ENCODE measurements at places on chromosomes 13 and 19.

GRCh38 chr13:114225610-114226009 lies 9.1 kb upstream of the CDC16 start:
- H3K4me1 ChIP-seq, result peaks cover 6% of the 10 kb centered on the region
- H3K4me3 ChIP-seq, result no peak overlapping the region
- no peak for DNase-seq

DNA sequence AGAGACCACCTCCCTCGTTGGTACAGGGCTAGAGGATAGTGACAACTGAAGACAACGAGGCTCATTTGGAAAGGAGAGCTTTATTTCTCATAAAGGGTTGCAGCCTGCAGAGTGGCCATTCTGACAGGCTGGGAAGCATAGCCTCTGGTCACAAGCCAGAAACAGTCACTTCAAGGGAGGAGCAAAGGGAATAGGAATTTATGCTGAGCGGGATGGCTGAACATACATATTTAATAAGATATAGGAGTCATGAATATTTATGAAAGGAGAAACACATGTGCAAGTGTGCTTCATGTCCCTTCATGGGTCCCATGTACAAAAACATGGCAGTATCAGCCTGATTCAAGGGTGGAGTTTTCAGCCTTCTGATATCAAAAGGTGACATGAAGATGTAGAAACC lies 27.1 kb upstream of the URI1 start:
- H3K27me3 ChIP-seq, result no peaks in the 10 kb centered on the region
- no peak overlapping the region for H3K27ac ChIP-seq
- no peaks in the 10 kb centered on the region for H3K4me1 ChIP-seq
- no peak overlapping the region for H3K4me3 ChIP-seq

GRCh38 chr13:97654236-97654635 lies 220.3 kb downstream of the RAP2A start:
- H3K4me3 ChIP-seq, result no peak overlapping the region
- no peaks in the 10 kb centered on the region for H3K27me3 ChIP-seq
- no peaks in the 10 kb centered on the region for H3K36me3 ChIP-seq
- H3K27ac ChIP-seq, result no peak overlapping the region
- DNase-seq, result no peak
- no peaks in the 10 kb centered on the region for H3K4me1 ChIP-seq

GRCh38 chr19:41263042-41263849 lies 926 bp upstream of the HNRNPUL1 start:
- peak overlapping the region; percentile 53 for H3K4me3 ChIP-seq
- peak overlapping the region; percentile 98 for H3K27ac ChIP-seq
- peaks cover 25% of the 10 kb centered on the region for H3K36me3 ChIP-seq

GRCh38 chr13:37361608-37362007 lies 237.0 kb downstream of the POSTN start:
- no peaks in the 10 kb centered on the region for H3K27me3 ChIP-seq
- no peak for DNase-seq
- H3K4me1 ChIP-seq, result no peaks in the 10 kb centered on the region
- H3K36me3 ChIP-seq, result no peaks in the 10 kb centered on the region
- H3K27ac ChIP-seq, result no peak overlapping the region

- no peaks in the 10 kb centered on the region for H3K36me3 ChIP-seq
- H3K27ac ChIP-seq, result no peak overlapping the region
- H3K27me3 ChIP-seq, result no peaks in the 10 kb centered on the region
- DNase-seq, result no peak
Measured at GRCh38 chr13:67651908-67652465, 421.9 kb upstream of the PCDH9 start.

- no peaks in the 10 kb centered on the region for H3K4me1 ChIP-seq
- no peak for DNase-seq
- no peak overlapping the region for H3K4me3 ChIP-seq
- no peaks in the 10 kb centered on the region for H3K36me3 ChIP-seq
Measured at GRCh38 chr13:93318534-93319254, 92.1 kb downstream of the GPC6 start.

- DNase-seq, result no peak
- H3K27ac ChIP-seq, result no peak overlapping the region
- no peaks in the 10 kb centered on the region for H3K4me1 ChIP-seq
- H3K4me3 ChIP-seq, result no peak overlapping the region
Measured at GRCh38 chr13:110784704-110785103, 71.2 kb downstream of the ING1 start.

DNA sequence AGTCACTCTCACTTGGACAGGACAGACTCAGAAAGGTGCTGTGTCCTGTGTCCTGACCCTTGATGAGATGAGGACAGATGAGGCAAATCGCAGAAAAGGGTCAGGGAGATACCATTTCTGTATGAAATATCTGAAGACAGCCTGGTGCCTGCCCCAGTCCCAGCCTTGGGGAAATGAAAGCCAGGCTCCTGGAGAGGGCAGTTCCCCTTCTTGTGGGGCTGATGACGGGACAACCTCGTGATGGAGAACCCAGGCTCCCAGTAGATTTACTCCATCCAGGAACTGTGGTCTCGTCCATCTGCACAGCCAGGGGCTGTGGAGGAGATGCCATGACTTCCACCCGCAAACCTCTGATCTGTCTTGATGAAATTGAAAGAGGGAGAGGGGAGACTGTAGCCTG lies 13.8 kb downstream of the LILRB1 start:
- no peaks in the 10 kb centered on the region for H3K36me3 ChIP-seq
- no peaks in the 10 kb centered on the region for H3K4me1 ChIP-seq
- H3K4me3 ChIP-seq, result no peak overlapping the region
- H3K27me3 ChIP-seq, result no peaks in the 10 kb centered on the region

GRCh38 chr19:19544257-19544953 lies 6.3 kb downstream of the CILP2 start:
- peaks cover 24% of the 10 kb centered on the region for H3K4me1 ChIP-seq
- H3K36me3 ChIP-seq, result no peaks in the 10 kb centered on the region
- DNase-seq, result no peak
- no peak overlapping the region for H3K27ac ChIP-seq

- H3K36me3 ChIP-seq, result no peaks in the 10 kb centered on the region
- no peak for DNase-seq
- no peak overlapping the region for H3K27ac ChIP-seq
- peaks cover 1% of the 10 kb centered on the region for H3K27me3 ChIP-seq
Measured at GRCh38 chr13:25178070-25178469, 6.0 kb upstream of the AMER2 start.

DNA sequence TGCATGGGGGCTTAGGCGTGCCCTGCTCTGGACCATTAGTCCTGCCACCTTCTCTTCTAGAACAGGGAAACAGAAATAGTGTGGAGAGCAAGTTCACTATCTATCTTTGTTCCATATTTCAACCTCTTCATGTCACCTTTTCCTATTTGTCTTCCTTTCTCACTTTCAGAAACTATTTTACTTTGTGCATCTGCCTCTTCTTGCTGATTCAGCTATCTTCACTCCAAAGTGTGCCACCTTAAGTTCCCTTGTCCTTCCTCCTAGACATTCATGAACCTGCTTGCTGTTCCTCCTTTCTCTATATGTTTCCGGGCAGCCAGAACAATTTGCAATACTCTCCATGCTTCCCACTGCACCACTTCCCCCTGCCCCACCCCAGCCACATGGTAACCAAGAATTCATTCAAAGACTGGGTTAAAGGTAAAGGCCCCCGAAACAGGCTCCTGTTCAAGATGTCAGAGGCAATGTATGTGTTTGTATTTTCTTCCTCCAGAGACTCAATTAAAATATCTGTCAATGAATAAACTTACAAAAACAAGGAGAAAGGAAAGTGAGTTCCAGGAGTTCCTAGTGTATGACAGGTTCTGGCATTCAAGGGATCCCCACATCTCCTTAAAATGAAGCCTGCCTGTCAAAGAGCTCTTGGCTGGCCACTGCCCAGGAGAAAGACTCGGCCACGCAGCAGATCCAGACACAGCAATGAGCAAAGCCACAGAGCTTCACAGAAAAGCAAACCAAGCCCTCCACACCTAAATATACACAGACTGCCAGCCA lies 268.1 kb downstream of the DNAJC15 start:
- DNase-seq, result no peak
- H3K4me3 ChIP-seq, result no peak overlapping the region
- peaks cover 17% of the 10 kb centered on the region for H3K4me1 ChIP-seq
- no peak overlapping the region for H3K27ac ChIP-seq

- H3K4me1 ChIP-seq, result no peaks in the 10 kb centered on the region
- peaks cover 3% of the 10 kb centered on the region for H3K36me3 ChIP-seq
- no peaks in the 10 kb centered on the region for H3K27me3 ChIP-seq
- no peak for DNase-seq
Measured at GRCh38 chr13:98389319-98389718, 187.6 kb downstream of the STK24 start.

- H3K27ac ChIP-seq, result no peak overlapping the region
- no peaks in the 10 kb centered on the region for H3K4me1 ChIP-seq
- no peak for DNase-seq
- no peaks in the 10 kb centered on the region for H3K27me3 ChIP-seq
- H3K36me3 ChIP-seq, result peaks cover 80% of the 10 kb centered on the region
- H3K4me3 ChIP-seq, result no peak overlapping the region
Measured at GRCh38 chr13:45402641-45403040, 15.5 kb downstream of the SLC25A30 start.

DNA sequence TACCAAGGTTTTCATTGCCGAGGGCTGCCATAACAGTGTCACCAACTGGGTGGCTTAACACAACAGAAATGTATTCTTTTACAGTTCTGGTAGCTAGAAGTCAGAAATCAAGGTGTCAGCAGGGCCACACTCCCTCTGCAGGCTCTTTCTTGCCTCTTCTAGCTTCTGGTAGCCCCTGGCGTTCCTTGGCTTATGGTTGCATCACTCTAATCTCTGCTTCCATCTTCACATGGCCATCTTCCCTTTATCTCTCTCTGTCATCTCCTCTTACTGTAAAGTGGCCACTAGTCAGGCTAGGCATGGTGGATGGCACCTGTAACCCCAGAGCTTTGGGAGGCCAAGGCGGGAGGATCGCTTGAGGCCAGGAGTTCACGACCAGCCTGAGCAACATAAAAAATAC lies 38.0 kb upstream of the MRI1 start:
- no peak overlapping the region for H3K27ac ChIP-seq
- no peak for DNase-seq
- H3K4me1 ChIP-seq, result peaks cover 10% of the 10 kb centered on the region
- H3K36me3 ChIP-seq, result no peaks in the 10 kb centered on the region
- no peak overlapping the region for H3K4me3 ChIP-seq
- no peaks in the 10 kb centered on the region for H3K27me3 ChIP-seq

DNA sequence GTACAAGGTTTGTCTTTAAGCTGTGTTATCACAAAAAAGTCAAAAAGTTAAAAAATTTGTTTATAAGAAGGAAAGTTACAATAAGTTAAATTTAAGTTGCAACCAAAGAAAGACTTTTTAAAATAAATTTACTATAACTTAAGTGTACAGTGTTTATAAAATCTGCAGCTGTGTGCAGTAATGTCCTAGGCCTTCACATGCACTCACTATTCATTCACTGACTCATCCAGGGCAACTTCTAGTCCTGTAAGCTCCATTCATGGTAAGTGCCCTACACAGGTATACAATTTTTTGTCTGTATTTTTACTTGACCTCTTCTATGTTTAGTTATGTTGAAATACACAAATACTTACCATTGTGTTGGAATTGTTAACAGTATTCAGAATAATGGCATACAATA lies 667.9 kb upstream of the SLITRK5 start:
- DNase-seq, result no peak
- H3K4me3 ChIP-seq, result no peak overlapping the region
- no peaks in the 10 kb centered on the region for H3K4me1 ChIP-seq
- H3K27ac ChIP-seq, result no peak overlapping the region
- no peaks in the 10 kb centered on the region for H3K27me3 ChIP-seq

DNA sequence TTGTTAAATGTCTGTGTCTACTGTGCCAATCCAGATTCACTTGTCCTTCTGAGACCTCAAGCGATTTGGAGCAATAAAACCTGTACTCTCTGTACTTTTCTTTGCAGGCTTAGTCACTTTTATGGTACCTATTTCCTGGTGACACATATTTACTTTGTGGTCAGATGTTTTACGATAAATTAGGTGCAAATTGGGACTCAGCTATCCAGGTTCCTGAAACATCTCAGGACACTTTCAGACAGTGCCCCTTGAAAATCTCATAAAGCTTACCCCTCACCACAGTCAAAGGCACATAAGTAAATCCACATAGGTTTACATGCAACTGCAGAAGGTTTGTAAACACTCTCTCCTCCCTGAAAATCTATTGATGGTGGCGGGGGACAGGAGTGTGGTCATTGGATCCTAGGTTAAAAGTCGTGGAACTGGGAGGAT lies 438.8 kb downstream of the EFNB2 start:
- H3K36me3 ChIP-seq, result no peaks in the 10 kb centered on the region
- H3K27me3 ChIP-seq, result no peaks in the 10 kb centered on the region
- no peak overlapping the region for H3K27ac ChIP-seq
- no peak for DNase-seq

DNA sequence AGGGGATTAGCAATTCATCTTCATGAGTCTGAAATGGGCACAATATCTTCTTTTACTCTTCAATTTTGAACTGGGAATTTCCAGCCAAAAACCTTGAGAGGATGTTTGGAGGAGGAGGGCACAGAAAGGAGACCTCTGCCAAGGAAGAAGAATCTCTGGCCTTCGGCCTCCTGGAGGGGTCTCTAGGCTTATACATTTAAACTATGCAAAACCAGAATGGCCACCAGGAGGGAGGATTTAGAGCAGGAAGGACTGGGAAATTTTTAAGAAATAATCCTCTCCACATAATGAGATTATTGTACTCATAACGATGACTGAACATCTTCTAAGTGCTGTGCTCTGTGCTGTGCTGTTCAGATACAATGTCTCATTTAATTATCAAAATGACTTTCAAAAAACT lies 325.9 kb downstream of the NDFIP2 start:
- no peak overlapping the region for H3K4me3 ChIP-seq
- no peak overlapping the region for H3K27ac ChIP-seq
- H3K27me3 ChIP-seq, result no peaks in the 10 kb centered on the region
- no peak for DNase-seq
- H3K4me1 ChIP-seq, result no peaks in the 10 kb centered on the region

Data from vagina (tissue), 2 donors.